ENCODE measurements at places on chromosomes 13 and 19. TPM values are rescaled to one million over a fixed set of nuclear protein-coding genes. Genes with fewer than 3 reads are reported as not detected.

- DNase-seq: no peak
These were observed 220.9 kb upstream of the SOX21 start for GRCh38 chr13:94933230-94933751.

- no peak for DNase-seq
These were observed 21.5 kb downstream of the STARD13 start for GRCh38 chr13:33263976-33264619.

The SLITRK6 gene
- 75.8 TPM for total RNA-seq

- DNase-seq: no peak
These were observed 67.9 kb downstream of the RAB20 start for GRCh38 chr13:110493613-110494012.

The PLIN3 gene
- total RNA-seq: 32.3 TPM

DNA sequence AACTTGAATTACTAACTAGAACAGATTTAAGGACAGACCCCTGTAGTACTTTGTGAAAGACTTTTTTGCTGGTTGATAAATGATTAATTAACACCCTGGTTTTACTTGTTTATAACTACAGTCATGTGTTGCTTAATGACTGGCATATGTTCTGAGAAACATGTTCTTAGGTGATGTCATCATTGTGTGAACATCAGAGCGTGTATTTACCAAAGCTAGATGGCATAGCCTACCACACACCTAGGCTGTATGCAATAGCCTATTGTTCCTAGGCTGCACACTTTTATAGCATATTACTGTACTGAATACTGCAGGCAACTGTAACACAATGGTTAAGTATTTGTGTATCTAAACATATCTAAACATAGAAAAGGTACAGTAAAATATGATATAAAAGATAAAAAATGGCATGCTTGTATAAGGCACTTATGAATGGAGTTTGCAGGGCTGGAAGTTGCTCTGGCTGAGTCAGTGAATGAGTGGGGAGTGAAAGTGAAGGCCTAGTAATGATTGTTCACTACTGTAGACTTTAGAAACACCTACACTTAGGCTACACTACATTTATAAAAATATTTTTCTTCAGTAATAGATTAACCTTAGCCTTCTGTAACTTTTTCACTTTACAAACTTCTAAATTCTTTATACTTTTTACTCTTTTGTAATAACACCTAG is 260.3 kb downstream of the KCNRG start:
- DNase-seq: no peak

The GPR108 gene
- 23.2 TPM for total RNA-seq

DNA sequence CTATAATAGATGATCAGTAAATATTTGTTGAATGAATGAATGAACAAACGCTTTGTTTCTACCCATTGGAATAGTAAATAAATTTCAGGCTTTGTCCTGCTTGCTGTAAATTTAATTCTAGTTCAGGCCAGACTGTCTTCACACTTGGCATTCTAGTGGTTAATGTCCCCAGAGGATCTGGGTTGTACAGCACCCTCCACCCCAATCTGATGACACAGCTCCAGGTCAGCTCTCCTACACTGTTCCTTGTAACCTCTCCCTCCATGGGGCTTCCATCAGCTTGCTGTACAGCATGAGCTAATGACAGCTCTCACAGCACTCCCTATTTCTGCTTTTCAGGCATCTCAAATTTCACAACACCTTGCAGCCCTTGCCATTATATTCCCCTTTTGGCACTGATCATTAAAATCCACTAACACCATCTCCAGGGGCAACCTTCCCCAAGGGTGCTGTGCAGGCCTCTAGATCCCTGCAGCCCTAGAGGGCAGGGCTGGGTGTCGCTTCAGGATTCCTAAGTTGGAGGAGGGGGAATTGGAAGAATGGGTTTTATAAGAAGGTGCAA is 12.7 kb upstream of the KL start:
- DNase-seq: no peak

The USHBP1 gene
- total RNA-seq: 6.0 TPM

DNA sequence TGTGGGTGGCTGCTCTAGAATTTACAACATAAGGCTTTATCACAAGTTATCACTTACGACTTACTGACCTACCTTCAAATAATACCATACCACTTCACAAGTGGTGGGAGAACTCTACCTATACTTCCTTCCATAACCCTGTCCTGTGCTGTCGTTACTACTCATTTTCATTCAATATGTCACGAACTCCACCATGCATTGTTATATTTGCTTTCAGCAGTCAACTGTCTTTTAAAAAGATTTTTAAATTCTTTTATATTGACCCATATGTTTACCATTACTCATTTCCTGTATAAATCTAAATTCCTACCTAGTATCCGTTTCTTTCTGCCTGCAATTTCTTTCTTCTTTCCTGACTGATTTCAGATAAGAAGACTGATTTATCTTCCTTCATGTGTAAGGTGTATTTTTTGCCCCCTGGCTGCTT is 200.0 kb downstream of the KLF12 start:
- no peak for DNase-seq

The NKG7 gene
- total RNA-seq: 1.3 TPM

DNA sequence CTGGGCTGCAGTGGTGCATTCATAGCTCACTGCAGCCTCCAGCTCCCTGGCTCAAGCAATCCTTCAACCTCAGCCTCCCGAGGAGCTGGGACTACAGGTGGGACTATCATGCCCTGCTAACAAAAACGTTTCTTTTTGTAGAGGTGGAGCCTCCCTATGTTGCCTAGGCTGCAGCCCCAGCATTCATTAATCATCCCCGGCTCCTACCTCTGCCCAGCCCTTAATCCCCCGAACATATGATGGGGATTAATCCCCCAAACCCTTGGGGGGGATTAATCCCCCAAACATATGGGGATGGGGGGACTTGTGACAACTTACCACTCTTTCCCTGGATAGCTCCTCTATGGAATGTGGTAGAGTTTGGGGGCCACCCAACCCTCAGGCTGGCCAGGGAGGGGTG is 45.9 kb downstream of the SUGP2 start:
- no peak for DNase-seq

The ACER1 gene
- total RNA-seq: not detected

GRCh38 chr13:66803013-66803807 is 426.9 kb downstream of the PCDH9 start:
- DNase-seq: no peak

The ETV2 gene
- 0.32 TPM for total RNA-seq

The SLC25A41 gene
- not detected for total RNA-seq

- no peak for DNase-seq
These were observed 200.4 kb upstream of the IPO5 start for GRCh38 chr13:97752961-97753668.

- DNase-seq: no peak
These were observed 3.7 kb upstream of the ARHGAP45 start for GRCh38 chr19:1063030-1063908.

The PNMA8A gene
- 14.3 TPM for total RNA-seq

The FLT1 gene
- total RNA-seq: 37.5 TPM

The MYPOP gene
- total RNA-seq: 1.3 TPM

The PTGIR gene
- total RNA-seq: 2.6 TPM

DNA sequence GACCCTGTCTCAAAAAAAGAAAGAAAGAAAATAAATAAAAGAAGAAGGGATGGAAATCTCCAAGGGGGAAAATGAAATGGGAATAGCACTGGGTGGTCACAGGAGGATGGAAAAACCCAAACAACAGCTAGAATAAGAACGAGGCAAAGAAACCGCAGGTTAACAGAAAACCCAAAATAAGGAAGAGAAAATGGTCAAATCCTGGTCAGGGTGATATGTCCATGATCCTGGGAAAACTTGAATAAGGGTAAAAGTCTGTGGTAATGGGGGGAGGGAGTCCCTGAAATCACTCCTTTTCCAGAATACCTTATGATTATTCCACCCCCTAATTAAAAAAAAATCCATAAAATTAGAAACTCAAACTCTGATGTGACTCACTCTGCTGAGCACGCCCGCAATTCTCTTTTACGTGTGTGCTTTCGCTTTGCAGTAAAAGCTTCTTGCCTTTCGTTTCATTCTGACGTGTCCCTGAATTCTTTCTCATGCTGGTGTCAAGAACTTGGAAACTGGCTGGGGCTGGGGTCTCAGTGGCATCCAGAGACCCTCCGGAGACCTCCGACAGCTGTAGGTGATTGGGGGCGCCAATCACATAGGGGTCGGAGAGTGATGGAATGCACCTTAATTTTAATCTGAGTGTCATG is 4.3 kb upstream of the NAXD start:
- DNase-seq: no peak

The KCNRG gene
- 3.5 TPM for total RNA-seq

DNA sequence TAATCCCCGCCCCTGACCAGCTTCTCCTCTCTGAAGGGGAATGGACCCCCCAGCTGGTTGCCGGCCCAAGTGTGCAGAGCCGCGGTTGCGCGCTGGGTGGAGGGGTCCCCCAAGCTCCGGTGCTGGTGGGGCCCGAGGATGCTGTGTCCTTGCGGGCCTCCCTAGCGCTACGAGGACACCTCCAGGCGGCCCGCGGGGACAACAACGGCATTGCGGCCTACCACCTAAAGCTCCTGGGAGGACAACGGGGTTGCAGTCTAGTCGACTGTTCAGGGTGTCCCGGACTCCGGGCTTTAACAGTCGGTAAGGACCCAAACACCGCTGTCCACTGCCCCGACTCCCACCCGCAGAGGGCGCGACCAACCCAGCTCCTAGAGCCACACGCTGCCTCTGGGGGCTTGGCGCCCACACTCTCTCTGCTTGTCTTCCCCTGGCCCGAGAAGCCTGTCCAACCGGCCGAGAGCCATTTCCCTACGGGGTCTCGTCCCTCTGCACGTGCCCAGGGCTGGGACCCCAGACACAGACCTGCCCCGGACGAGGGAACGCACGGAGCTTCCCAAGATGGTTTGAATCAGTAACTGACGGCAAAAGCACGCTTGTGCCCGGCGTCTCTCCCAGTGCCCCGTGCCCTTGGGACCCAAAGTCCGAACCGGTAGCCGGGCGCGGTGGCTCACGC is 927 bp upstream of the SDHAF1 start:
- no peak for DNase-seq

The ZNF700 gene
- total RNA-seq: 29.3 TPM

The UBL5 gene
- 92.0 TPM for total RNA-seq

DNA sequence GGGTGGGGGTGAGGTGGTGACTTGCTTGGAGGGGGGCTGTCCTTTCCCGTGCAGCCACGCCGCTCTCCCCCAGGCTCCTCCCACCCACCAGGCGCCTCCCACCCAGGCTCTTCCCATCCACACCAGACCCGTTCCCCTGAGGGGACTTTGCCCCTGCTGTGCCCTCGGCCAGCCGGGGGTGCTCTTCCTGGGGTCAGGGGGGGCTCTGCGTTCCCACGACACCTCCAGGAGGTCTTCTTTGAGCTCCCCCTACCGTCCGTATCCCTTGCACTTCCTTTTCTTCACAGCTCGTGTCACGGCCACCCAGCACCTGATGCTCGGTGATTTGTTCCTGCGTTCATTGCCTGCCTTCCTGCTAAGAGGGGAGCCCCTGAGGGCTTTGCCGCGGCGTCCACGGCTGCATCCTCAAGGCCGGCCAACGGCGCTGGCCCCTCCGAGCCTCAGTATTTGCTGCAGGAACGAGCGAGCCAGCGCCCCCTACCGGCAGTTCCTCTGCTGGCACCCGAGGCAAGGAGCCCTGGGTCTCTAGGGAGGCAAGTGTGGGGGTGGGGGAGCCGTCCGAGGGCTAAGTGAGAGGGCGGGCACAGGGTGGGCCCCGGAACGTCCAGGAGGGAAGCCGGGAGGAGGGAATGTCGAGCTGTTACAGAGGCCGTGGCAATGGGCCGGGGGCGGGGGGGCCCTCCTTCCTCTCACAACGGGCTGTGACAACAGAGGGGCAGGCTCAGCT is 11.8 kb downstream of the LRRC4B start:
- peak; percentile 17 for DNase-seq

The CCDC194 gene
- not detected for total RNA-seq

The CD33 gene
- 4.7 TPM for total RNA-seq

DNA sequence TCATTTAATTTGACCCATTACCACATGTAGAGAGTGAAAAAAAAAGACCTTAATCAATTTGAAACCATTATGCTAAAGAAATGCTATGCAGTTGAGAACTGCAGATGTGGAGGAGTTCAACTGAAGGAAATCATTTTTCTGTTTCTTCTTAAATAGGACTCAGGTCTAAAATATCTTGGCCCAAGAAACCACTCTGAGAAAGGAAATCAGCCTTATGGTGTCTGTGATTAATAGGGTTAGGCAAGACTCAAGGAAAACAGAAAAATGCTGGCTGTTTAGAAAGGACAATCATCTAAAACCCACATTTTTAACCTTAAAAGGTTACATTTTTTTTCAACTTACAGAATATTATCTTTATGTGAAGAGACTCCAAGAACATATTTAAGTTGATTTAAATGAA is 1.9 kb upstream of the SLITRK1 start:
- DNase-seq: no peak

The CCDC70 gene
- total RNA-seq: not detected

The PDE4A gene
- 5.6 TPM for total RNA-seq

DNA sequence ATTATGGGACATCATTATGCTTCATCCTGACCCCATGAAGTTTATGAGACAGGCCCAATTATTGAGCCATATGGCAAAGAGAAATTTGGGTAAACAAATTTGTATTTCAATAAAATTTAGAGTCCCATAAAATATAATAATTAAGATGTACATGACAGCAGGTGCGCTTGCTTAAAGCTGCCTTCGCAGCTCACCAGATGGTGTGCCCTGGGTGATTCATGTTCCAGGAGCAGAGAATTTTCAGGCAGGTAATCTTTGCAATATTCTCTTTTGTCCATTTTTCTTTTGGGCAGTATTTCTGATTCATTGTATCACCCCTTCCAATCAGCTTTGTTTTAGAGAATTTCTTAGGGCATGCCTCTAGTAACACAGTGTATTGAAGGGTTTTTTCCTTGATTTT is 39.5 kb upstream of the WASF3 start:
- no peak for DNase-seq

Data from urinary bladder (tissue), 4 donors.